ENCODE measurements at places on chromosomes 5 and 9.

DNA sequence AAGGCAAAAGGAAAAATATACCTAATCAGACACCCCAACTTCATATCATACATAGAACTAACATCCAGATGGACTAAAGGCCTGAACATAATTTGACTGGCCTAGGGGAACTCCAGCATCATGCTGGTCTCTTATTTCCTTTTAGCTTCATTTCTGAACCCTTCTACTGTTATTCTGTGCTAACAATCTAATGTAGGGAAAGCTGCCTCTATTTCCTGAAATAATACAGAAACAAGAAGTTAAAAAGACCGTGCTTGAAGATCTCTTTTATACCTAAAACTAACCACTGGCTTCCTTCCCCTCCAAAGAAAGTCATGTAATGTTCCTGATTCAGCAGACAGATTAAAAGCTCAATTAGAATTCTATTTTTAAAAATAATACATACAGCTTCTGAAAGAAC is 36.7 kb downstream of the LPAR1 start:
- DNase-seq, result no peak

GRCh38 chr9:89374176-89374575 is 55.9 kb downstream of the SECISBP2 start:
- no peak for DNase-seq

- no peak for DNase-seq
These were observed 312.9 kb upstream of the MSX2 start for GRCh38 chr5:174411479-174411819.

- no peak for DNase-seq
These were observed 186.7 kb upstream of the ELL2 start for GRCh38 chr5:96148376-96148775.

GRCh38 chr9:97277953-97278352 is 29.5 kb upstream of the CCDC180 start:
- DNase-seq, result no peak

DNA sequence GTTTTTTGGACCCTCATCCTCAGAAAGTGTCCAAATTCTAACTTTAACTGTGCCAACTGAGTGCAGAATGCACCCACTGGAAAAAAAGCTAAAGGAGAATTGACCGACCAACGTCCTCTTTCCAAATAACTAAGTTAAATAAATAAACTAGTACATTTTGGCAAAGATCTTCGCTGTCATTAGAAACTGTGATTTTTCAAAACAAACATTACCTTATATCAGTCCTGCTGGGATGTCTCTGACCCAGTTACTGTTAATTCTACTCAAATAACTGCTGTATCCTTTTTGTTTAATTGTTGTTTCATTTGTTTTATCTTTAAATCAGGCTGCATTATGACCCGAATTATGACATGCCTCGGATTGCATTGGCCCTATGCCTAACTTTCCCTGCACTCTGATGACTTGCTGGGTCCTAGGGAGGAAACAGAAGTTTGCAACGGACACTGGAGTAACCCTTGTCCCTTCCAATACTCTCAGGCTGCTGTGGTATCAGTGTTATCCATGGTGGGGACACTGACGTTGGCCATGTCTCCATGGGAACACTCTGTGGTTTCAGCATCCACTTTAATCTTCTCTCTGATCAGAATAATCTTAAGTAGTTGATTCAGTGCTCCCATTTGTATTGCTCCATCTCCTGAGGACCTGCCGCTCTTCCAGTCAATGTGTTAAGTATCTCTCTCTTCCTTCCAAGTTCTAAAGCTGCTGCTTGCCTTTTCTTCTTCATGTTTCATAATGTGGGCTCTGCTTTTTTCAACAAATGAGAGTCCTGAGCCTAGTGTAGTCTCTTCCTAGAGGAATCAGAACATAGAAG is 11.1 kb upstream of the IFNA5 start:
- DNase-seq, result no peak

DNA sequence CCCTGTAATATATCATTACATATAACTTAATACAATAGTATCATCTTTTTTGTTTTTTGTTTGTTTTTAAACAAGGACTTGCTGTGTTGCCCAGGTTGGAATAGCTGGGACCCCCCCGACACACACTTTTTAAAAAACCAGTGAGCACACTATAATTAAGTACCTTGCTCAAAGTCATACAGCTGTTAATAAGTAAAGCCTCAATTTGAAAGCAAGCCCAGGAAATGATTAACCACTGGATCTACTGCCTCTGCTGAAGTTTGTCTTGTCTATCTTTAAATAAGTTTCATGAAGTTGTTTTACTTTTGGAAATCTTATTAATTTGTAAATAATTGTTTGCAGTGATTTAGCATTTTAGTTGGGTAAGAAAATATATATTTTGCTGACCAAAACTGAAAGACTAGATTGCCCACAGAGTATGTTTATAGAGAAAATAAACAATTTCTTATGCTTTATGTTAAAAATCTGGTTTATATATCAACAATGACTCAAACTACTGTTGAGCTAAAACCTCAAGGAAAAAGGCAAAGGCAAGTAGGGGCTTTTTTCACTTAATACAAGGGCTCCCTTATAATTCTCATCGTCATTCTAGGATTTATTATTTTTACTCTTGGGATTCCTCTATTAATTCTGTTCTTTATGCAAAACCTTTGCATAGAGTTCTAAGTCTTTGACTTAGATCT is 5.8 kb upstream of the CARNMT1 start:
- DNase-seq, result no peak
